GDM1 (cell line): ENCODE measurements at places on chromosomes 11 and 22.
A peak's percentile ranks its signal among the peaks of the same experiment; 100 is the strongest.

DNA sequence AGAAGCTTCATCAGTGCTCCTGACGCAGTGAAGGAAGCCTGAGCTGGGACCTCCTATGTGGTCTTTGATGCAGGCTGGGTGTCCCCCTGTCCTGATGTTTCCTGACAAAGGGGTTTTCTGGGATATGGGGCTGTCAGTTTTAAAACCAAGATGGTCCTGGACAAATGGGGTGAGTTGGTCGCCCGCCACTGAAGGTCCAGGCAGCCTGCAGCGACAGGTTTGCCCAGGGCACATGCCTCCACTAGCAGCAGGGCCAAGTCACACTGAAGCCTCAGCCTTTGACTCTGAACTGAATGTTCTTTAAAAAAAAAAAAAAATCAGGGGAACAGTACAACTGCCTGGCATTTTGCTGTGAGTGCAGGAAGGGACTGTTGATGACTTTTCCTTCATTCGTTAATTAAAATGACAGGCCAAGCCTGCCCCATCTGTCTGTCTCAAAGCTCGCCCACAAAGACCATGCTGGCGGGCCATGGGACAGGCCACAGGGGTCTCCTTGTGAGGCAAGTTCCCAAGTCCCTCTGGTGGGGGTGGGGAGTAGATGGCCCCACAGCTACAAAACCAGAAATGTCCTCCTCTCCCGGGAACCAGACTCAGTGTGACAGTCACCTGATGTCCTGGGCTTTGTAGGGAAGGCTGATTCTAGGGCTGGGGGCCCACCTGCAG is 274.8 kb downstream of the CTTN start:
- no peak for DNase-seq

DNA sequence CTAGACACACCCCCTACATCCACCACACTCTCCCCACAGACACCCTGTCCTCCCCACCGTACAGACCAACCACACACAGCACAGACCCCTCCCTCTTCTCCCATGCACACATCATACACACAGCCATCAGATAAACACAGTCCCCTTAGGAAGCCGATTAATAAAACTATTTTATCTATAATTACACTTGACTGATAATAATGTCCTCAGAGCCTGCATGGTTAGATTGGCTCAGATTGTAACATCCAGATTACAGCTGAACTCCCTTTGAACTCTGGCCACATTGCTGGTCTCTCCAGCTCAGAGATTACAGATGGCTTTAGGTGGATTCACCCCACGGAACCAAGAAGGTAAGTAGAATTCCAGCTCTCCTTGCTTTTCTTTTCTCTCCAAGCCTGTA is 9.5 kb upstream of the ELF5 start:
- DNase-seq = no peak

GRCh38 chr11:19541521-19542049 is 171.1 kb upstream of the NAV2 start:
- no peak for DNase-seq

GRCh38 chr22:39239561-39240423 is 5.0 kb downstream of the PDGFB start:
- DNase-seq = no peak

DNA sequence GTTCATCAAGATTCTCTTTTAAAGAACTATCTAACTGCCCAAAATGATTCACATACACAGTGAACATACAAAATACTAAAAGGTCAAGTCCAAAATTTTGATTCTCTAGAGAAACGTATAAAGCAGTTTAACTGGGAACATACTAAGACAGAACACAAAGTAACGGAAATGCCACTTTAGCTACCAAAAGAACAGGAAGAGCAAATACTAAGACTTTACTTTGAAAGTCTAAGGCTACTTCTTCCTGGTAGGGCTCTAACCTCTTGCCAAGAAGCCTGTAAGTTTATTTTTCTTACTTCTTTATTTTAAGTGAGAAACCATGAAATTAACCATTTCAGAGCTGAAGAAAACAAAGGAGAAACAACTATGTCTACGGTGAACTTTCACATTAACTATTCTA is 6.2 kb downstream of the PICALM start:
- no peak for DNase-seq

GRCh38 chr11:12111549-12112520 is 1.4 kb downstream of the MICAL2 start:
- DNase-seq = no peak

DNA sequence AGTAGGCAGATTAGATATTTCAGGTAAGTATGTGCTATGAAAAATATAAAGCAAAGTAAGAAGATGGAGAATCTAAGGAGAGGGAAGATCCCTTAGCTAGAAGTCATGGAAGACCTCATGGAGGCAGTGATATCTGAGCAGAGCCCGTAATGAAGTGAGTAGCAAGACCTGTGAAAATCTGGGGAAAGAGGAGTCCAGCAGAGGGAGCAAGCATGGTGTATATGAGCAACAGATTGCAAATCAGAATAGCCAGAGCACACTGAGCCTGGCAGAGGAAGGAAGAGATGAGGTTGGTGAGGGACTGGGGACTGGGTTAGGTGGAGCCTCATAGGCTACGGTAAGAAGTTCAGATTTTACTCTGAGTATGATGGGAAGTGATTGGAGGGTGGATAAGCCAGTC is 9.4 kb downstream of the LHFPL7 start:
- no peak for DNase-seq

GRCh38 chr11:30406978-30407762 is 84.3 kb downstream of the ARL14EP start:
- no peak for DNase-seq

- no peak for DNase-seq
Measured at GRCh38 chr11:89182773-89183518, 5.3 kb downstream of the TYR start.

DNA sequence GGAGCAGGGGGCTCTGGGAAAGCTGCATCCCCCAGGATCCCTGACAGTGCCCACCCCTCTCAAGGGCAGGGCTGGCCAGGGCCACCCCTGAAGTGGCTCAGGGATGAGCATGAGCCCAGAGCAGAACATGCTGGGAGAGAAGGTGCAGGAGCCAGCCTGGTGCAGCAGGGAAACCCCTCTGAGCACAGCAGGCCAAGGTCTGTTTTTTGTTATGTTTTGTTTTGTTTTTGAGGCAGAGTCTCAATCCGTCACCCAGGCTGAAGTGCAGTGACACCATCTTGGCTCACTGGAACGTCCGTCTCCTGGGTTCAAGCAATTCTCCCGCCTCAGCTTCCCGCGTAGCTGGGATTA is 792 bp upstream of the SBF1 start:
- no peak for DNase-seq

DNA sequence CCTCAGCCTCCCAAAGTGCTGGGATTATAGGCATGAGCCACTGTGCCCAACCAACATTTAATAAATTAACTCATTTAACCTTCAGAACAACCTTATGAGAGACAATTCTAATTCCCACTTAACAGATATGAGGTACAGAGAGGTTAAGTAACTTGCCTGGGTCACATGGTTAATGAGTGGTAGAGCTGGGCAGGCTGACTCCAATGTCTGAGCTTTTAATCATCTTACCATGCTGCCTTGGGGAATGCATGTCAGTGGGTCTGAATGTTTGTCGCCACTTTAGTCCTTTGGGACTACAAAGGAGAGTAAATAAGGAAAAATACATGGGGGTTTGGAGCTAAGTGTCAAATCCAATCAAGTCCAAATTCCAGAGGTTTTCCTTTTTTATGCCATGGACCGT is 11.2 kb upstream of the PIK3C2A start:
- DNase-seq = no peak

DNA sequence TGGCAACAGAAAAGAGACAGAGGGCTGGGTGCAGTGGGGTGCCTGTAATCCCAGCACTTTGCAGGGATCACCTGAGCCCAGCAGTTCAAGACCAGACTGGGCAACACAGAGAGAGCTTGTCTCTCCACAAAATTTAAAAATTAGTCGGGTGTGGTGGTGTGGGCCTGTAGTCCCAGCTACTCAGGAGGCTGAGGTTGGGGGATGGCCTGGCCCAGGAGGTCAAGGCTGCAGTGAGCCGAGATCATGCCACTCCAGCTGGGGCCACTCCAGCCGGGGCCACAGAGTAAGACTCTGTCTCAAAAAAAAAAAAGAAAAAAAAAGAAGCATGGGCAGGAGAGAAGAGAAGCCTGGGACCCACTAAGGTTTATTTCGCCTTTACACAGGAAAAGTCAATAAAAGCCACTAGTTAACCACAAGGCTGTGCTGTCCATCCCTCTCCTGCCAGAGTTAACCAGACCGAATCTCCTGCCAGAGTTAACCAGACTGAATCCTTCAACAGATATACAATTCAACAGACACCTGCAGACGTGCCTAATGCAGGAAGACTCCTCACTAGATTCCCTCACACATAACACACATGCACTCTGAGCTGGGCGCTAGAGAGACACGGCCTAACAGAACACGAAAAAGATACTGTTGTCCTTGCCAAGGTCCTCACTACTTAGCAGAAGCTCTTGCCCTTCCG is 29.8 kb downstream of the MICAL3 start:
- no peak for DNase-seq

DNA sequence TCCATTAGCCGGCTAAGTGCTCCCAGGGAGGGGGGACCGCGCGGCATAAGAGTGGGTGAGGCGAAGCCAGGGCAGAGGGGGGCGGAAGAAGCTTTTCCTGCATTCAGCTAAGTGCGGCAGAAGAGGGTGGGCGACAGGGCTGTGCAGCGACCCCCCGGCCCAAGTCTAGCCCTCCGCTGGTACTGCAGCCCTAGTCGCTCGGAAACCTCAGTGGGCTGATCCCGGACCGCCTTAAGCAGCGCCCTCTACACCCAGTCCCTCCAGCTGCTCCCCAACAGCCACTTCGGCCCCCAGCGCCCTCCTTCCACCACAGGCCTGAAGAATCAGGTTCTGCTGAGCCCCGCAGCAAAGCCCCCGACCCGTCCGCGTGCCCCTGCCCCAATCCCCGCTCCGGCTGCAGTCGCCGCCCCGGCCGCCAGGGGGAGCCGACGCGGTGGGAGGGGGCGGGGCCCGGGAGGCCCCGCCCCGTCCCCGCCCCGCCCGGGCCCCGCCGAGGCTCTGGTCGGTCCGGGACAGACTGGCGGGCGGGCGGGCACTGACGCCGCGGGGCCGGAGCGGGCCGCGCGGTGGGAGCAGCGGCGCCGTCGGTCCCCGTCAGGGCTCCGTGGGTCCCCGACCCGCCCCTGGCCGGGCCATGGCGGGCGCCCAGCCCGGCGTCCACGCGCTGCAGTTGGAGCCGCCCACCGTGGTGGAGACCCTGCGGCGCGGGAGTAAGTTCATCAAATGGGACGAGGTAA is at the start of gene PLCB3:
PLCB3 (plus strand) TSS at position 515 of the 737 bp plus-strand sequence; CDS start at position 635, 120 bp downstream.
- no peak for DNase-seq

DNA sequence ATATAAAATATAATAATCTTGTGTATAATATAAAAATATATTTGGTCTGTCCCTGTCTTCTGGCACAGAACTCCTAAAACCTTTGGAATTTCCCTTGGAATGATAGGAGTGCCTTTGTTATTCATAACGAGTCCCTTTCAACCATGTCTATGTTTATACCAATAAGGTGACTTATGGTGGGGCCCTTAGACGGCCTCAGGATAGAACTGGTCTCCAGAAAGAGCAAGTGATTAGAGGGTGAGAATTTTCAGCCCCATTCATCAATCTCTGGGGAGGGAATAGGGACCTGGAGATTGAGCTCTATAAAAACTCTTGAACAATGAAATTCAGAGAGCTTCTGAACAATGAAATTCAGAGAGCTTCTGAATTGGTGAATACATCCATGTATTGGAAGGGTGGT is 18.4 kb upstream of the PICALM start:
- DNase-seq = no peak

GRCh38 chr22:19478901-19479354 is at the start of gene UFD1:
Gene UFD1, minus strand, starts transcription at chr22:19479193. Its CDS starts 108 bp downstream, at chr22:19479085.
- peak; percentile 71 for DNase-seq

- no peak for DNase-seq
Measured at GRCh38 chr11:34978236-34979191, 62.1 kb downstream of the PDHX start.

- no peak for DNase-seq
Measured at GRCh38 chr11:61966734-61967115, 709 bp downstream of the FTH1 start.

- DNase-seq = no peak
Measured at GRCh38 chr11:65488273-65489034, 10.4 kb upstream of the MALAT1 start.

GRCh38 chr11:123760894-123761293 is 6.6 kb upstream of the OR6X1 start:
- no peak for DNase-seq

DNA sequence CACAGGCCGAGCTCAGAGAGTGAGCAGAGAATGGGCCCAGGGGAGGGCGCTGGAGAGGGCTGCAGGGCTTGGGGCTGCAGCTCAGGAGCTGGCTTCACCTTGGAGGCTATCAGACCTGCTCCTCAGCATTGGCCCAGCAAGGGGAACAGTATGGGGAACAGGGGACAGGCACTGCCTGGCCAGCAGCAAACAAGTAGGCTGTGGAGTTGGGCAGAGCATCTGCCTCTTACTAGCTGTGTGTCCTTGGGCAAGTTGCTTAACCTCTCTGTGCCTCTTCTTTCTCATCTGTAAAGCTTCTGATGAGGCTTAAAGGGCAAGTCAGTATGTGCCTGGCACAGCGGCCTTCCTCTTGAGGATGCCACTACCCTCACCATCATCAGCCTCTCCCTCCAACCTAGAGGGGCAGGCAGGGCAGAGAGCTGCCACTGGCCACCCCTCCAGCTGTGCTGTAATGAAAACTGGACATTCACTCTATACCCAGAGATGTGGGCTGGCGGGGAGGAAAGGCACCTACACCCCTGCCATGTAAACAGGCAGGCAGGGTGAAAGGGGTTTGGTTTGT is 7.5 kb upstream of the CDKN1C start:
- DNase-seq = no peak

DNA sequence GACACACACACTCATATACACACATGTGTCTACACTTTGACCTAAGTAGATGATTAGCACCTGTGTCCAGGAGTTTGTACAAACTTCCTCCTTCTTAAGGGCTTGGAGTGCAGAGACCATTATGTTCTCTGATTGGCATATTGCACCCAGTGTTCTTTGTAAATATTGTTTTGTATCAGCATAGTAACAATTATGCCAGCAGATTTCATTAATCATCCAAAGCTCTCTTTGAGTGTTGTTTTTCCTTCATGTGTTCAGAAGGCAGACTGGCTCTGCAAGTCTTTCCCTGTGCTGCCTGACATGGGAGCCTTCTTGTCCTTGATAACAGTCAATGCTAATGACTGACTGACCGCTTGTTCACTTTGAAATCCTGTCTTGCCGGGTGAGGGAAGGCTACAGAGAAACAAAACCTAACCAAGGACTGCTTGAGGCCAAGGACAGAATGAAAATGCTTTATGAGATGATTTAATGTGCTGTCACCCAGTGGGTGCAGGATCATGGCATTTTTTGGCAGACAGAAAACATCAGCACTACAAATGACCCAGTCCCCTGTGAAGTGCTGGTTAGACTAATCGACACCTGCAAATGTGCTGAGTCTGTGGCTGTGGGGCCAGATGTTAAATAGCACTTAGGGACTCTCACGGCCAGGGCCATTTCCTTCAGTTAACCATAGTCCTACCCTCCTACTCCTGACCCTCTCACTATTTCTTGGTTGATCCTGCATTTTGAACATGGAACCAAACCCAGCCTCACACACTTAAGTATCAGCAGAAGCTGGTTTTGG is 6.6 kb upstream of the BARX2 start:
- no peak for DNase-seq
